ENCODE measurements at places on chromosomes 1 and 21.

- no peak for DNase-seq
These were observed 77.6 kb downstream of the SETD4 start for GRCh38 chr21:35982717-35983116.

DNA sequence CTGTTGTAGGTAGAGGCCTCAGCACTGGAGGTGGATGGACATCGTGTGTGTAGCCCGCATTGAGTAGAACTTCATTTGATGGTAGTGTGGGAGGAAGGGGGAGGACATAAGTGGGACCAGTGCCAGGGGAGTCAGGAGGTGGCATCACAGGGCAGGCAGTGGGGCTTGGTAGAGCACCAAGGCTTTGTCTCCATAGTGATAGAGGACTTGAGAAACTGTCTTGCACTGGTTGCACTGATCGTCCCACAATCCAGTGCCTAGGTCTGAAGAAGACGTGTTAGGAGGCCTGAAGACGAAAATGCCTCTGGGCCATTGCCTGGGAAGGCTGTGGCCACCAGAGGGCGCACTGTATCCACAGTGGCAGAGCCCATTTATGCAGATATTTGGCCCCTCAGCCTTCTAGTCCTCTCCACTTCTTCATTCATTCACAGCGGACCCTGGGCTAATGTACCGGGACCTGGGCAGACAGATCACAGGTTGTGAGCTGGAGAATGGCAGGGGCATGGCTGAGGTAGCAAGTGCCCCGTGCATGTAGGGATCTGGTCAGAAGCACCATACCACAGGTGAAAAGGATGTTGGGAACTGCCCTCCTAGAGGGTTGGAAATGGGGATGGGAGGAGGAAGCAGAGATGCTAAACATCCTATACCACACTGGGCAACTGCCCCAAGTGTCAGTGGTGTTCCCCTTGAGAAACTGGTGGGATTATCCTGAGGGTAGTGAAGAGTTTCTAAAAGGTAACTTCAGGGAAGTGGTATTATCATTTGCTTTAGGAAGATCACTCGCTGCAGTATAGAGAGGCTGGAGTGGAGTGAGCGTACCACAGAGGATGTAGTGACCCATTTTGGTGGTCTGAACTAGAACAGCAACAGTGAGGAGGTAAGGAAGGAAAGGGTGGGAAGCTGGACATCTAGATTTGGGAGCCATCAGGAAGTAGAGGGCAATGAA lies 95.3 kb downstream of the PIK3R3 start:
- peak; percentile 62 for DNase-seq

DNA sequence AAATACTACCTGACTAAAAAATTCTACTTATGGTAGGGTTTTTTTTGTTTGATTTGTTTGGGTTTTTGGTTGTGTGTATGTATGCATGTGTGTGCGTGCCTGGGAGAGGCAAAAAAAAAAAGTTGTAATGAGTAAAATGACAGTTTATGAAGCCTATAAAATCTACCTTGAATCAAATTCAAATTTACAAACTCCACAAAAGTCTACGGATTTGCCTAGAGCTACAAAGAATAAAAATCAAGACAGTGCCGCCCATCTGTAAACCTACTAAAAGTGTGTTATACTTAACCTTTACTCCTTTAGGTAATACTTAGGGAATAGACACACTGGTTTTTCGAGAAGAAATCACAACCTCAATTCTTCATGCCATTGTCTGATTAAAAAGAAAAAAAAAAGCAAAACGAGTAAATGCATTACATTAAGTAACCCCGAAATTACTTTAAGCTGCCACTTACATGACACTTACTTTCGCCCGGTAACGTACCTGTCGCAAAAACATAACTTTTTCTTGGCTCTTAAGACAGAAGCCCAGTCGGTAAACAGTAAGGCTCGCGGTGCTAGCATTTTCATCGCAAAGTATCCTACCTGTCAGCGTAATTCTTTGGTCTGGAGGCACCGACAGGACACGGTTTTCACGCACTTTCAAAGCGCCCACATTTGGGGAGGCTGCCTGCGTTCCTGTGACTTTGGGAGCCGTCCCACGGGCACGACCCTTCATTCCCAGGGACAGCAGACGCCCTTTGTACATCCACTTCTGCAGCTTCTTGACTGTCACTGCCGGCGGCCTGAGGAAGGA lies 951 bp downstream of the SYDE2 start:
- no peak for DNase-seq

GRCh38 chr21:35719080-35719479 lies 341.2 kb downstream of the SETD4 start:
- no peak for DNase-seq

DNA sequence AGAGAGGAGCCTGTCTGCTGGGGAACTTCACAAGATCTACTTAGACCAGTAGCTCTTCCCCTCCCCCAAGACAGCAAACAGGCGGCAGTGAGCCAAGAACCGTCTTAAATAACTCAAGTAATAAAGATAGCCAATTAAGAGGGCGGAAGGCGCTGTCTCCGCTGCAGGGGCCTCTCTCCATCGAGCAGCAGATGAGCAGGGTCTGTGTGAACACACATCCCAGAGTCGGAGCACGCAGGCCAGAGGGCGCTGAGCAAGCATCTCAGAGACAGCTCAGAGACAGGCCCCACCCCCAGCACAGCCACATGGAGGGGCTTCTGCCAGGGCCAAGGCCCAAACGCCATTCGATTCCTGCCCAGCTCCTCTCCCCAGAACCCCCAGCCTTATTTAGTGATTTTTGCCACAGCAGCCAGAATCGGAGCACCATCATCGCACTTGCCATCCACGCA lies 11.1 kb downstream of the IFFO2 start:
- no peak for DNase-seq

DNA sequence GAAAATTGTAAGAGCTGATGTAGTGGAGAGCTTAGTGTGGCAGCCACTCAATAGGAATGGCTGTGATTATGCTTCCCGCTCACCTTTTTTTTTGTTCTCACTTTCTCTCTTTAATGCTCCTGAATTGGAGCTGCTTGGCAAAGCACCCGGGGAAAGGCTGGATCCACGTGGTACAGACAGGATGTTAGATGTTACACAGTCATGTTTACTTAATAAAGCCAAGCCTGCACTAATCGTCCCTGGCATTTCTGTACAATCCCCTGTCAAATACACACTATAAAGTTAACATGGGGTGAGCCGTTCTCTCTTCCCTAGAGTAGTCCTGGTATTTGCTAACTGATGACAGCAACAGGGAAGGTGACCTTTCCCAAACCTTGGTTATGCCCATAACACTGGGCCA lies 187.8 kb downstream of the ZSCAN20 start:
- no peak for DNase-seq

DNA sequence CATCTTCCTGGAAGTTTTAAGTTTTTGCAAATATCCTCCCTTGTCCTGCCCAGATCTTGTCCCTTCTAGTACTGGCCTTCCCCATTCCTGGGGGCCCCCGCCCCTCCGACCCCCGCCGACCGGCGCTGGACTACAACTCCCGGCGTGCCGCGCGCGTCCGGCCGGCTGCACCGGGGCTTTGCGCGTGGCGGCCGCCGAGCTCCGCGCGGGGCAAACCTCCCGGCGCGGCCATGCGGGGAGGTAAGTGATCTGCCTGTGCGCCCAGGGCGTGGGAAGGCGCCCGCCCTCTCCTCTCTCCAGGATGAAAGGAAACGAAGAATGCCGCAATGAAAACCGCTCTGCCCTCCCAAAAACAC lies 3.2 kb upstream of the SAMD13 start:
- no peak for DNase-seq

DNA sequence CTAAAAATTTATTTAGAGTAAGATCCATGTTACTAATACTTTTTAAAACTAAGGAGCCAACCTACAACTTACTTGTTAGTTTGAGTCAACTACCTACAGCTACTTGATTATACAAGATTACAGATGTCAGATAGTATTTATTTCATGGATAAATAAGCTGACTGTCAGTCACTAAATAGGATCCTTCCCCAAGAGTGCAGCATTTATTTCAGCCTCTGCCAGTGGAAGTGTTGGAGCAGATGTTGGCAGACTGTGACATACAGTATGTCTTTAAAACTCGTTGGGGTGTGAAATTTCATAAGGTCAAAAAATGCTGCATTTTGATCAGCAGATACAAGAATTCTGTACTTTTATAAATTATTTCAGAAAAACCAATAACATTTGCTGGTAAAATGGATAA lies 156.2 kb downstream of the AKT3 start:
- peak; percentile 79 for DNase-seq

- peak; percentile 85 for DNase-seq
These were observed 4.8 kb downstream of the KIAA1614 start for GRCh38 chr1:180917306-180918065.

DNA sequence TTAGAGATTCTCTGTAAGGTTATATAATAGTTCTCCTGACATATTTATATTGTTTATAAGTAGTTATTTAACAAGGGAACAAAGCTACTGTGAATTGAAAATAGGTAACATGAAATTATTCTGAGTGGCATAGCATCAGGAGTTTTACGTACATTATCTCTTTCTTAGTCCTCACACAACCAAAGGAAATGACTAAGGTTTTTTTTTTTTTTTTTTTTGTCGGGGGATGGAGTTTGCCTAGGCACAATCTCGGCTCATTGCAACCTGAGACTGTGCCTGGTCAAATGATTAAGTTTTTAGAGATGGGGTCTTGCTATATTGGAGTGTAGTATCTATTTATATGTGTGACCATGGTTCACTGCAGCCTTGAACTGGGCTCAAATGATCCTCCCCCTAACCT lies 24.9 kb downstream of the TMED5 start:
- DNase-seq: no peak

DNA sequence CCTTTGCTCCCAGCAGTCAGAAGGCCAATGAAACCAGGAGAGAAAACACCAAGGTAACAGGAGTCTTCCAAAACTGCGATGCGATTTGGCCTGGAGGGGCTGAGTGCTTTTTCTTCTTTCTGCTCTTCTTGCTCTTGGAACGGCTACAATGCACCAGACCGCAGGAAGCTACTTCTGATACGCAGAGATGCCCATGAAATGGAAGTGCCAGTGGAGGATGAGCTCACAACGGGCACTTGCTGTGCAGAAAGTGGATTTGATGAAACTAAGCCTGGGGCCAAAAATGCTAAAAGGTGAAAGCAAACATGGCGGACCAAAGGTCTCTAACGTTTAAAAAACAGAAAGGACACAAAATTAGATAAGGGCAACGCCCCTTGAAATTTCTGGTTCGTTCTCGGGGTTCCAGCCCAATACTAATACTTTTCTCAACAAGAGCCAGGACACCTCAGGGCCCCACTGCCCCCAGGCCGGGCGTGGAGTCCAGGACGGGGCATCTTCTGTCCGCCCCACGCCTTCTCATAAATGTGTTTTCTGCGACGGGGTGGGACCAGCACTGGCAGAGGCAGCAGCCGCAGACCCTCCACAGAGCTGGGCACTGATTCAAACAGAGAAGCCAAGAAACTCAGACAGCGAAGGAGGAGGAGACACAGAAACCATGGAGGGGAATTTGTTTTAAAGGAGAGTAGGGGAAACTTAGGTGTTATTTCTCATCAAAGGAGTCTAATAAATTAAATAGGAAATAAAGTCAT lies 101.3 kb downstream of the CRYAA start:
- no peak for DNase-seq
